Small intestine (tissue), 16 donors: ENCODE measurements at places on chromosomes 12 and 14.

DNA sequence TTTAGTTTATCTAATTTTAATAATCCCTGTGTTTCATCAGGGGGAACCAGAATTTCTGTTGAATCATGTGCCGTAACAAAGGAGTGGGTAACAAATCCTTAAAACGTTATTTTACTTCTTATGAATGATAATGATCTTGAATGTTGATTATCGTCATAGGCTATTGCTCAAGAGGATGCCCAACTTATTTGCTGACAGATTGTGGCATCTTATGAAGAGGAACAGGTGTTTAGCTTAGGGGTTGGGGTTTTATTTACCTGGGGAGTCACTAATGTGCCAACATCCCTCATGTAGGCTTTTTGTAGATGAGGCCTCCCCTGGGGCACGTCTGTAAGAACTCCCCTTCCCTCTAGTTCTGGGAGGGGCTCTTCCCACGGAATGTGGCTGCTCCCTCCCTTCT, 32.4 kb upstream of the TMX1 start:
- DNase-seq, result no peak

DNA sequence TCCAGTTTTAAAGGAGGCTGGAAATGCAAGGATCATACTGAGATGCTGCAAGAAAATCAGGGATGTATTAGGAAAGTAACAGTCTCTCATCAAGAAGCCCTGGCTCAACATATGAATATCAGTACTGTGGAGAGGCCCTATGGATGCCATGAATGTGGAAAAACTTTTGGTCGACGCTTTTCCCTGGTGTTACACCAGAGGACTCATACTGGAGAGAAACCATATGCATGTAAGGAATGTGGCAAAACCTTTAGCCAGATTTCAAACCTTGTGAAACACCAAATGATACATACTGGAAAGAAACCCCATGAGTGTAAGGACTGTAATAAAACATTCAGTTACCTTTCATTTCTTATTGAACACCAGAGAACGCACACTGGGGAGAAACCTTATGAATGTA, 24.5 kb downstream of the ZNF891 start:
- peak; percentile 30 for DNase-seq

GRCh38 chr12:116194935-116195431, 82.5 kb downstream of the MED13L start:
- no peak for DNase-seq

- DNase-seq, result no peak
Measured at GRCh38 chr14:54805070-54805444, 97.6 kb downstream of the GCH1 start.

- no peak for DNase-seq
Measured at GRCh38 chr12:62861586-62861985, 73.4 kb downstream of the PPM1H start.

- no peak for DNase-seq
Measured at GRCh38 chr12:123928897-123929296, 43.7 kb downstream of the CCDC92 start.

DNA sequence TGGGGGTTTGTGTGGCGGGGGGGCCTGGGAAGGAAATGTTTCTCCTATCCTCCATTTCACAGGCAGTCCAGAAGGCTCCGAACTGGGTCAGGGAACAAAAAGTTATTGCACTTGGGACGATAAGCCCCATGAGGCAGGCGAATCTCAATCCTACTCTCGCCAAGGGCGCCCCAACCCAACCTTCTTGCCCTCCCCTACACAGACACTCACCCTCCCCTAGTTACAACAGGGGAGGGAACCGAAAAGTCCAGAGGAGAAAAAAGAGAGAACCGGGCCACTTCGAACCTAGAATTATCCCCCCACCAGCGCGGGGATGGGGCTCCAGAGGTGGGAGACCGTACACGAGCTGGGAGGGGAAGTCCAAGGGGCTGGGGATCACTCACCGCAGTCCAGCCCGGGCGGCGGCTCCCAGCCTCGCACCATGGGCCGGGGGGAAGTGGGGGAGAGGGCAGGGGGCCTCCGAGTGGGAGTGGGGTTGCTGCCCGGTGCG, 357 bp downstream of the HOMEZ start:
- DNase-seq, result no peak

DNA sequence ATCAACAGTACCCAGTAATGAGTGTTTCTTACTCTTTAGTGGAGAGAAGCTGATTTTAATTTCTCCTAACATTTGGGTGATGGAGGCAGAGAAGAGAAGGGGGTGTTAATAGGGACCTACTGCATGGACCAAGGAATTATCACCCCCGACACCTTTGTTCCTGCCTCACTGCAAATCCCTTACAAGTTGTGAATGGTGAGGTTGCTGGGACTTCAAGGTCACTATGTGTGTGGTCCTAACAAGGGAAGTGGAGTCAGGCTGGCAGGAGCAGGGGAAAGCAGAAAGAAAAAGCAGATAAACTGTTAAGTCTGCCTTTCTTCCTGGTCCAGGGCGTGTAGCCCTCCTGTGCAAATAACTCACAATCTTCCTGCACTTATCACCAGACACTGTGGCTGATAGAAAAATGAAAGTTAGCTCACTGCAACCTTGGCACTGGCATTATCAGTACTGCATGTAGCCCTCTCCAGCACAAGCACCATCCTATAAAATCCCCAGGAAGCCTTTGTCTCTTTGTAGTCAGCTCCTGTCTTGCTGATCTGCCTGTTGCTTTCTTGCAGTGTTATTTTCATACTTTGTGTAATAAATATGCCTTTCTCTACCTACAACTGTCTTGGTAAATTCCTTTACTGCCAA, 112.3 kb upstream of the DNM1L start:
- peak; percentile 54 for DNase-seq

DNA sequence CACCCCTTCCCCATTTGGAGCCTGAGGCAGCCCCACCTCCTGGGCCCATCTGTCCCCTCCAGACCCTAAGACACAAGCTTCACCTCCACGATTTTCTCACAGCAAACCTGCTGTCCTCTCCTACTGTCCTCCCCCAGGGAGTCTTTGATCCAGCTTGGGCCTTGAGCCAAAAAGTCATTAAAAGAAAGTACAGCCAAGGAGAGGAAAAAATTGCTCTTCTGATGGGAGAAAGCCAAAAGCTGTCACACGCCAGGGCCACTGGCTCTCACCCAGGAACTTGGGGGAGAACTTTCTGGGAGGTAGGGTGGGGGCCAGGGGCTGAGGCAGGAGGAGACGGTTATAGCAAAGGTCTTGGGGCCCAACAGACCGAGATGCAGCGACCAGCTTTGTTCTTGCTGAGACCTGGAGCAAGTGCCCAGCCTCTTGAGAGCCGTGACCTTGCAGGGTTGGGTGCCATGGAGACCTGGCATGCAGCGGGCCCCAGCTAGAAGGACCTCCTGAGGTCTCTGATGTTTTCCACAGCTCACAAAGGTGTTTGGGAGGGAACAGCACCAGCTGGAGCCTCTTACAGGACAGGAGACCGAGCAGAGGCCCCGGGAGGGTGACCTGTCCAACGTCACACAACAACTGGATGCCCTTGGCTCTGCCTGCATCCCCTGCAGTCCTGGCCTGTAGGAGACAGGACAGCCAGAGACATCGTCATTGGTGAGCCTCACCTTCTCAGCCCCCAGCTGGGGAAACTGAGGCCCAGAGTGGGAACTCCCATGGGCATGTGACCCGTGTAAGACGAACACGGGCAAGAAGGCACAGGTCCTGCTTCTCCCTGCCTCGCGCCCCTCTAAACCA, 124.5 kb downstream of the CALM1 start:
- DNase-seq, result peak; percentile 56

DNA sequence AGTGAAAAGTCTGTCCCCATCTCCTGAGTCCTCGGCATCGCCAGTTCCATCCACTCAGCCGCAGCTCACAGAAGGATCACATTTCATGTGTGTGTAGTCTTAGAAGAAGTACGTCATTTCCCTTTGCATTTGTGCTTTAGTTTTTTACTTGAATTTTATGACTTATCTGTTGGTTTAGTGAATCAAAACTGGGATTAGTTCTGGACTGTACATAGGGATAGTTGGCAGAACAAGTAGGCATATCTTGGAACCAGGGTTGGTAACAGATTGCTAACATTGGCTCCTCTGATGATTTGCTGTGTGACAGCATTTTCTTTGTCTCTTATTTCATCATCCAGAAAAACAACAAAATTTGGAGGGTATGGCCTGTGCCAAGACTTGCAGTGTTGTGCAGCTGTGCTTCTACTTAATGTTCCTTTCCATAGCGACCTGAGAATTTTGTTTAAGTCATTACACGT, 69.6 kb upstream of the AEBP2 start:
- no peak for DNase-seq

DNA sequence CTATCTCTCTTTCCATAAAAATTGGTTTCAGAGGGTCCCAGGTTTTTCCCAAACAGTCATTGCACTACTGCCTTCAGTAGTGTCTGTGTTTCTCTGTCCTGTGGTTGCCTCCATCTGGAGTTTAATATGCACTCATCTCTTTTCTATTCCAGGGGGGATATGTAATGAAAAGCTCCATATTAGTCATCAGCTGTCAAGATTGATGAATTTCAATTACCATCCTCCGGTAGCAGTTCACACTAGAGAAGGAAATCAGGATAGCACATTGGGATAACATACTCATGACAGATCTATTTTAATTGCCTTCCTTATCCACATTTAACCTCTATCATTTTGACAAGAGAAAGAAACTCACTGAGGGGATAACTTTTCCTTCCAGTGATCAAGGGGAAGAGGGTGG, 589.0 kb upstream of the SEL1L start:
- no peak for DNase-seq

DNA sequence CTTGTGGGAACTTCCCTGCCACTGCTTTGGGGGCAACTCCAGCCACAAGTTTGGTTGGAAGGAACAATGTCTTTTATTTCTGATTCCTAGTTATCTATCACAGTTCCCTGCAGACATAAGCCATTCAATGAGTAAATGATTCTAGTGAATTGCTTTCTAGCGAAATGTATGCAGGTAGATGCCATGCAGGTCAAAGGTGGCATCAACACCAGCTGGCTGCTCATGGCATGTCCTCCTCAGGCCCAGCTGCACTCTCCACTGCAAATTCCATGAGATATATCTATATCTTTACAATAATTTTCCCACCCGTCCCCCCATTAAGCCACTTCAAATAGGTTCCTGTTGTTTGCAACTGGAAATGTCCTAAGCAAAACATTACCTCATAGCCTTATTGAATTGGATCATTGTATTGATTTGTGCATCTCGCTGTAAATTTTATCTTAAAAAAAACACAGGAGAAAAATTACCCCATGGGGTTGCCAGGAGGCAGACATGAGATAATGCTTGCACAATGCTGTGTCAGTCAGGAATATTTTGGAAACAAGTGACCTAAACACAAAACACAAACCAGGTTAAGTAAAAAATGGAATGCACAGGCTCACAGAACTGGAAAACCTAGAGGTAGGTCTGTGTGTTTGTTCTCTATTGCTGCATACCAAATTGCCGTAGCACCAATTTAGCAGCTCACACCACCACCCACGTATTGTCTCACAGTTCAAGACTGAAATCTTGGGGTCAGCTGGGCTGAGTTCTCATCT, 32.8 kb upstream of the TXNRD1 start:
- DNase-seq, result no peak

DNA sequence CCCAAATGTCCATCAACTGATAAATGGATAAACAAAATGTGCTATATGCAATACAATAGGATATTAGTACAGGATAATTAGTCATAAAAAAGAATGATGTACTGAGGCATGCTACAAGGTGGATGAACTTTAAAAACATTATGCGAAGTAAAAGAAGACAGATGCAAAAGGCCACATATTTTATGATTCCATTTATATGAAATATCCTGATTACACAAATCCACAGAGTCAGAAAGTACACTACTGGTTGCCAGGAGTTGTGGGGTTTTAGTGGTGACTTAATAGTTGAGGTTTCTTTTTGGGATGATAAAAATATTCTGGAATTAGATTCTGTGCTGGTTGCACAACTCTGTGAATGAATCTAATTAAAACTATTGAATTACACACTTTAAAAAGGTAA, 12.6 kb downstream of the TRIM9 start:
- DNase-seq, result no peak

DNA sequence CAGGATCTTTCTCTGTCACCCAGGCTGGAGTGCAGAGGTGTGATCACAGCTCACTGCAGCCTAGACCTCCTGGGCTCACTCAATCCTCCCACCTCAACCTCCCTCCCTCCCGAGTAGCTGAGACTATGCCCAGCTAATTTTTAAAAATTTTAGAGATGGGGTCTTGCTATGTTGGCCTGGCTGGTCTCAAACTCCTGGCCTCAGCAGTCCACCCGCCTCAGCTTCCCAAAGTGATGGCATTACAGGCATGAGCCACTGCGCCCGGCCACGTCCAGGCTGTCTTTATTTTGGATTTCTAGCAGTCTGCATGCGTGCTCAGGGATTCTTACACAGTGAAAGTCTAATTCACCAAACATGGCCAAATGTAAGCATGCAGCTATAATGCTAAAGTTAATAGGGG, 17.8 kb downstream of the SLC8B1 start:
- DNase-seq, result no peak

DNA sequence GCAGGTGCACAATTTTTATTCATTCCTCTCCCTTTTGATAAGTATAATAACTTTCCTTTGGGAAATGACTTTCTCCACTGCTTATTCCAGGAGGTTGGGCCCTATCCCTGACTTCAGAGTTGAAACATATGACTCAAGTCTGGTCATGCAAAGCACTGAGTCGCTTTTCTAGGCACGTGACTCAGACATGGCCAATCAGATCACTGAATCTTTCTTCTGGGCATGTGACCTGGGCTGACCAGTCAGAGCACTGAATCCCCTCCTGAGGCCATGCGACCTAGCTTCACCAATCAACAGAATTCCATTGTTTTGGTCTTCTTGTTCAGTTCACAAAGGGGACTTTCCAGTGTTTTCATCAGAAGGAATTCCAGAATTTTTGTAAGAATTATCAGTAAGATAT, 377.1 kb upstream of the KITLG start:
- DNase-seq, result no peak

DNA sequence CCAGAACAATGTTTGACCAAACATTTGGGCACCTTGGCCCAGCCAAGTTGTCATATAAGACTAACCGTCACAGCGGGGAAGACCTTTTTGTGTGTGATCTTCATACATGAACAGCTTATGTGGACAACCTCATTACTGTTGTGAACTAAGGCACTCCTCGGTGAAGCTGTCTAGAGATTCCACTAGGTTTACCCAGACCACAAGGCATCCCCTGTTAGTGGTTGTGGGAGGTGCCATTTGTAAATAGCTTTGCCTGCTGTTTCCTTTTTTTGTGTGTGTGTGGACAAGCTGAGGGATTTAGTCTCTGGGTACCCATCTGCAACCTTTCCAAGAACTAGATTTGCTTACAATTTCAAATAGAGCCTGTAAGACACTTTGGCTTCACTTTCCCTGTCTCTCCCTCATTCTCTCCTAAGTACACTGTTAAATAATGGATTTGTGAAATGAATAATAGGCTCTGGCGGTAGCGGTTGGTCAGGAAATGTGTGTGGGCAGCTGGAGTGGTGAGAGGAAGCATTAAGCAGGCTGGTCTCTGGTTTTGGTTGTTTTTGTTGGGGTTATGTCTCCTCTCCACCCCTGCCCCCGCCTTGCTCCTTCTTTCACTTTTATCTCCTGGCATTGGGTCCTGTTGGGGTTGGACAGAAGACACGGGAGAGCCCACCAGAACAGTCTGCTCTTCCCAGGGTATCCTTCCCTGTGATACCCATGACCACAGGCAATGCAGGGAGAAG, 727.6 kb downstream of the VRK1 start:
- no peak for DNase-seq
